Stromal cell of bone marrow (primary cell): ENCODE measurements at places on chromosomes 1 and 21.

DNA sequence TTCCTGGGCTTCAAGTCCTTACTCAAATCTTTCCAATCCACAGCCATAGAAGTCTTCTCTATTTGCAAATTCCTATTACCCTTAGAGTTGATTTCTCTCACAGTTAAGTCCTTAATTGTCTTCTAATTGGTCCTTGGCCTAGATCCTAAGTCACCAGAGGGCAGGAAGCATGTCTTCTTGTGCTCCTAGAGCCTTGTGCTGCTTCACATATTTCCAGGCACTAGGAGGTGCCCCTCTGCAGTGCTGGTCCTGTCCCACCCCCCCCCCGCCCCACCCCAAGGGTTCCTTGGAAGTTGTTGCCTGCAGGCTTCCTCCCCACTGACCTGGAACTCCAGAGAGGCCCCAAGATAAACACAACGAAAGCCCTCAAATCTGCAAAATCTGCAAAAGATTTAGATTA is 28.1 kb upstream of the TARBP1 start:
- no peak for DNase-seq

DNA sequence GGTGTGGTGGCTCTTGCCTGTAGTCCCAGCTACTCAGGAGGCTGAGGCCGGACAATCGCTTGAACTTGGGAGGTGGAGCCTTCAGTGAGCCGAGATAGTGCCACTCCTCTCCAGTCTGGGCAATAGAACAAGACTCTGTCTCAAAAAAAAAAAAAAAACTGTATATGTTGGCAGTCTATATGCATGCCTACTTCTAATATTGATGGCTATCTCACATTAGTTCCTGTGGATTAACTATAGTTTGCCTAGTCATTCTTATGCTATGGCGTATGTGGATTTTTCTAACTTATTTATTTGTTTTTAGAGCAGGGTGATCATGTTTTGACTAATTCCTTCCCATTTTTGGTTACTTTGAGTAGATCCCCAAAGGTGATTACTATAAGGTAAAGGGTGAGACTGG is 9.4 kb downstream of the GSTM1 start:
- DNase-seq: no peak

DNA sequence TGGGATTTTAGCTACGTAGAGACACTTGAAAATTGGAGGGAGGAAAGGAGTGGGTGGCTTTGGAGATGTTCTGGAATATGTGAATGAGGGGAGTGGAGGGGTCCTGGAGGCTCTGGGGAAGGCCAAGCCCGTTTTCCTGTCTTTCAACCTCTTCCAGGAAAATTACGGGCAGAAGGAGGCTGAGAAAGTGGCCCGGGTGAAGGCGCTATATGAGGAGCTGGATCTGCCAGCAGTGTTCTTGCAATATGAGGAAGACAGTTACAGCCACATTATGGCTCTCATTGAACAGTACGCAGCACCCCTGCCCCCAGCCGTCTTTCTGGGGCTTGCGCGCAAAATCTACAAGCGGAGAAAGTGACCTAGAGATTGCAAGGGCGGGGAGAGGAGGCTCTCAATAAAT is 442 bp upstream of the RUSC1 start:
- DNase-seq: no peak

GRCh38 chr1:240888787-240889048 is 276.8 kb upstream of the GREM2 start:
- DNase-seq: no peak

- DNase-seq: no peak
Measured at GRCh38 chr1:43930949-43931275, 2.7 kb upstream of the ARTN start.

DNA sequence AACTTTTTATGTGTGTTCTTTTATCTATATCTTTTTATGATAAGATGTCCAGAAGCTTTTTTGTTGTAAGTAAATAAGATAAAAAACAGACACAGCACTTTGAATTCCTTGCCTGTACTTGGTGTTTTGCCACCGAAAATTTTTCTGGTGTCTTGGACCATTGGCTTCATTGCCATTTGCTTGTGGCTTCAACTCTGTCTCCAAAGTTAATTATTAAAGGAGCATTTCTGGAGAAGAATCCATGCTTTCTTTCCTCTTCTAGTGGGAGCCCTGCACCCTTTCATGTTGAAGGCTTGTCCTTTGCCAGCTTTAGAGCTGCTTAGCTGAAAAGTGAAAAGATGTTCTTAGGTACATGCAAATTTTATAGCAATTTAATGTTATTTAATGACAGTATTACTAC is 112.2 kb downstream of the DYRK1A start:
- no peak for DNase-seq

- no peak for DNase-seq
Measured at GRCh38 chr1:171961861-171962260, 120.6 kb downstream of the DNM3 start.

- DNase-seq: no peak
Measured at GRCh38 chr1:154848983-154849382, 21.1 kb downstream of the KCNN3 start.

- no peak for DNase-seq
Measured at GRCh38 chr21:42027822-42028765, 17.9 kb upstream of the ZBTB21 start.

DNA sequence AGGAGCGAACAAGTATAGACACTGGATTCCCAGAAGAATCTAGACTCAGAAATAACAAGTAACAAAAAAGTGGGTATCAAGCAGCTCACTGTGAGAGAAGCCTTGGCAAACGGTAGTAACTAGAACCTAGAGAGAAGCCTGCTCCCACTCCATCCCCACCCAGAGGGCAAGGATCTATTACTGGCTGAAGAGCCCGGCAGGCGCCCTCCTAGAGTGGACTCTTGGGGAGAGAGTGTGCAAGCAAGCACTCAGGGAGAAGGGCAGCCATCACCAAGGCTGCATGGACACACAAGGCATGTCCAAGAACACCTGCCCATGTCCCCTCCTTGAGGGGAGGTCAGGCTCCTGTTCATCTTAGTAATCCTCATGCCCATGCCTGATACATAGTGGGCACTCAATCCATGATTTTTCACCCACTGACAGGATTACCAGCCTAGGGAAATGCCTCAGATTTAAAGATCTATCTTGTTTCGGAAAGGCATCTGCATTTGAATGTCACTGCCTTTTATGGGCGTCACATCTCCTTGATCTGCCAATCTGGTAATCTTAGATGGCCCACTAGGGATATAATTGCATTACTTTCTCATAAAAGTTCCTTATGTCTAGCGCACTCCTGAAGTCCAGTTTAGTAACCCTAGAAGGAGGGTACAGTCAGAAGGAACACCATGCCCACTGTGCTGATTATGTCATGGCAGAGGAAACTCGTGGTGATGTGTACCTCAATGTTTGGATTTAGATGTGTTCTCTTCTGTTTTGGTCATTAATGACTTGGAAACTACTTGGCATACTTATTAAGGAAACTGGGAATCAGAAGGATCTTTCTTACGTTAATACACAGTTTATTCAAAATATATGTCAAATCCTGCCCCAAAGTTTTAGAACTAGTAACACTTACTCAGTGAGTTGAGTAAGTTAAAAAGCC is 14.4 kb downstream of the CNN3 start:
- DNase-seq: no peak

DNA sequence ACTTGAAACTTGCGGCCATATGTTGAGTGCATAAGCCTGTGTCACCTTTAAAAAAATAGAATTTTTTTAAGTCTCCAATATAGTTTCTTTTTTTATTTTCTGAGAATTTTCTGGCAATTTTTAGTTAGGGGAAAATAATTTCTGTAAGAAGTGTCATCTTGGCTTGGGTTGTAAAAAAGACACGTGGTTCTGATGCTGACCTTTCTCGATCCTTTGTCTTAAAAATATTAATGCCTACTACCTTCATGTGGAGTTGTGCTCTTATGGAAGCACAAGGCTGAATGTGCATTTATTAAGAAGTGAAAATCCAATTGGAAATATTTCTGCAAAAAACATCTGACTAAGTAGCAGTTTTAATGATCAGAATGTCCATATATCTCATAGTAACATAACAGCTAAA is 3.5 kb downstream of the ELAVL4 start:
- no peak for DNase-seq

DNA sequence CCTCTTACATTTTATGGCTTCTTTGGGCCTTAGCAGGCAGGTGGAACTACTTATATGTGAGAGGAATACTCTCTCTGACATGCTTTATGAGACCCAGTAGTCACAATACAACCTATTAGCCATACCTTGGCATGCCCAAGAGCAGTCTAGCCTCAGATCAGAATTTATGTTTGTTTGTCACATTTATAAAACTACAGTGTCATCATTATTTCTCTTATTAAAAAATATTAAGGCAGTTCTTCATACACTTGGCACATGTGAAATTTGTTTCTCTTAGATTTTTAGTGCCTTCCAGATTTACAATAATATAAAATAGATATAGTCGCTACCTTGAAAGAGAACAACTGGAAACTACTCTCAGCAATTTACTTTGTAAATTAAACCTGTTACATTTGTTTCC is 118.5 kb downstream of the LRRC40 start:
- no peak for DNase-seq

DNA sequence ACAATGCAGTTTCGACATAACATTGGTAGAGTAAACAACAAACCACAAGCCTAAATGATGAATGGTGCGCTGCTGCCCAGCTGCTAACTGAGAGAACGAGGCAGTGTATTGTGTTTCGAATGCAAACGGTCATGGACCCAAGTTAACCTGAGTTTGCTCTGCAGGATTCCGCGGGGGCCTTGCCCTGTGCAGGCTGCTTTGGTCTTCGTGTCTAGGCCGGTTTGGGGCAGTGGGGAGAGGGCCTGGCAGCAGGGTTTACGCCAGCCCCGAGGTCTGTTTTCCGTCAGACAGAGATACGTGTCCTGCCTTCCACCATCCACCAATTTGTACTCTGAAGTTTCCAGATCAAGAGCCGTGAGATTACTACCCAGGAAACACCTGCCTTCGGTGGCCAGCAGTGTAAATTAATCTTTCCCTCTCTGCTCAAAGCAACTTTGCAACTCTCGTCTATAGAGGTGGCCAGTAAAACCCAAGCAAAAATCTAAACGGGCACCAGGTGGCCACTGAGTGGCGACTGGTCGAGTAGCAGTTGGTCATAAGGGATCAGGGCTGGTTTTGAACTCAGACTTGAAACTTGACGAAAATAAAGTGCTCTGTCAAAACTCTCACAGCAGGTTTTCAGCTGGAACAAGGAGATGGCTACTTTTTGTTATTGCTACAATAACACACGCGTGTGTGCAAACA is 6.3 kb upstream of the PRDM15 start:
- DNase-seq: no peak

DNA sequence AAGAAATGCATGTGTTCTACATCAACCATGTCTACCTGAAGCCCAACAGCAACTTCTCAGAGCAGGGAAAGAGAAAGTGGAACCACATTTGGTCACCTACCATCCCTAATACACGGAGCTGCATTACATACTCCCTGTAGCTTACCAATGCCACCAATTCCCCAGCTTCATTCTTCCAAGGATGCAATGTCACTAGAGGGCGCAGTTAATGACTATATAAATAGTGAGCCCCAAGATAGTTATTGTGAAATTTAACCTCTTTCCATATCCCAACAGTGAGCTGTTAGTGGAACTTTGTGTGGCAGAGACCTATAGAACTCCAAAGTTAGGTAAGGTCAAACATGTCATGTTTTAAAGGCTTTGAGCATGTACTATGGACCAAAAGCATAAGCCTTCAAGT is 618.3 kb downstream of the SMYD3 start:
- peak; percentile 9 for DNase-seq

- DNase-seq: peak; percentile 24
Measured at GRCh38 chr1:52842643-52843310, at the start of gene ZYG11A. Gene ZYG11A, plus strand, starts transcription at chr1:52842760. Its CDS starts 124 bp downstream, at chr1:52842884.

DNA sequence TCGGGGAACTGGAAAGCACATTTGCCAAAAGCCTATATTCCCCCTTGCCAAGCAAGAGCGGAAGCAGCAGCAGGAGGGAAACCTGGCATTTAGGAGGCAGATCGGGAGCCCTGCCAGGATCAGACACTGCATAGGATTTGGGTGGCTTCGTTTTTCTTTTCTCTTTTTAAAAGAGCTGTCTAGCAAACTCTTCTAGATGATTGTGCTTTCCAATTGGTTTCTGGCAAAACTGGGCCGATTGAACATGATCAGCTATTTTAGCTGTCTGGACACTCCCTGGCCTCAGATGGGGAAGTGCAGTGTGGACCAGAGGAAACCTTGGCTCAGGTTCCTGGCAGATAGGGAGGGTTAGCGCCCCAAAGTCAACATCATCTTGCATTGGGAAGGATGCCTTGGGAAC is 414.0 kb upstream of the KAZN start:
- no peak for DNase-seq

- peak; percentile 30 for DNase-seq
Measured at GRCh38 chr1:225933072-225933471, 7.9 kb downstream of the LEFTY2 start.

GRCh38 chr1:161981735-161982506 is 41.7 kb downstream of the OLFML2B start:
- no peak for DNase-seq

DNA sequence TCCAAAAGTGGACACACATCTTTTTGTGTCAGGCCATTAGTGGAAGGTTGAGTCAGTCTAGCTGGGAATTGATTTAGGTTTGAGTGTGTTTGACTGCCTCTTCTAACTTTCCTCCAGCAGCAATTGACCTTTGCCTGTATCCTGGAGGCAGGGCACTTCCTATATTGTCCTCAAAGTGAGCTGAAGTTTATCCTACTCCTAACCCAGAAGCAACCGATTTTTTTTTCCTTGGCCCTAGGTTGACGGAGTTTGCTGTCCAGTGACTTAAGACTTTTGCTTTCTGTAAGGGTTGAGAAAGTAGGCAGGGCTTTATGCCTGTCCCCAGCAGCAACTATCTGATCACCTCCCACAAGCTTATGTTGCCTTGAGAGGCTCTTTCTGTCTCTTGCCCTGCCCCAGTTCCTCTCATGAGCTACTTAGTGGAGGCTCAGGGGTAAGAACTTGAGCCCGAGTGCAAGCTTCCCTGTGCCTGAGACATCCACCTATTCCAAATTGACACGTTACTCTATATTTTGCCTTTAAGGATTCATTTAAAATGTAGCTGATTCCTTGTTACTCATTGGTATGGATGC is 30.9 kb downstream of the SLC35F3 start:
- DNase-seq: no peak

DNA sequence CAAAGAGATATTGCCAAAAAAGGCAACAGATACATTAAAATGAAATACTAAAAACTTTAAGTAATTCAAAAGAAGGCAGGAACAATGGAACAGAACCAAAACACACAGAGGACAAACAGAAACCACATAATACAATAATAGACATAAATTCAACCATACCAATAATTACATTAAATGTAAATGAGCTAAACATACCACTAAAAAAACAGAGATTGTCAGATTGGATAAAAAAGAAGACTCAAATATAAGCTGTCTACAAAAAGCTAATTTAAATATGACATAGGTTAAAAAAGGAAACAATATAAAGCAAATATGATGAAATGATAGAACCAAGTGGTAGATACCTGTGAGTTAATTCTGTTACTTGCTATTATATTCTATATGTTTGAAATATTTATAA is 44.1 kb upstream of the ATP5PO start:
- DNase-seq: no peak

GRCh38 chr1:31063631-31064030 is 1.9 kb downstream of the PUM1 start:
- DNase-seq: no peak

GRCh38 chr21:22703521-22703920 is 1705.3 kb downstream of the NCAM2 start:
- DNase-seq: no peak
